ENCODE measurements at places on chromosomes 5 and 9.
A peak's percentile ranks its signal among the peaks of the same experiment; 100 is the strongest.

- DNase-seq: no peak
Measured at GRCh38 chr5:175685701-175686350, 28.0 kb downstream of the HRH2 start.

GRCh38 chr9:137671721-137672120 lies 52.9 kb downstream of the EHMT1 start:
- DNase-seq: no peak

DNA sequence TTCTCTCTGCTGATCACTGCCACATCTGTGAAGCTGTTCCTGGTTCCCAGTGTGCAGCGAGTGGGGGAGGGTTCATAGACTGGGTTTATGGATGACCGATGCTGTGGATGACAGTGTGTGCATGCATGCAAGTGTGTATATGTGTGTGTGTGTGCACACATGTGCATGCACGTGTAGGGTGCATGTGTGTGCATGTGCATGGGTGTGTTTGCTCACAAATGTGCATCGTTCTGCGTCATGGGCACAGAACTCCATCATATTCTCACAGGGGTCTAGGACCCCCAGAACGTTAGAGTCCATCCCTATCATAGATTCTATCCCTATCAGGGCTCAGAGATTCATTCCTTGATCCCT lies 134.0 kb downstream of the PHF2 start:
- no peak for DNase-seq

DNA sequence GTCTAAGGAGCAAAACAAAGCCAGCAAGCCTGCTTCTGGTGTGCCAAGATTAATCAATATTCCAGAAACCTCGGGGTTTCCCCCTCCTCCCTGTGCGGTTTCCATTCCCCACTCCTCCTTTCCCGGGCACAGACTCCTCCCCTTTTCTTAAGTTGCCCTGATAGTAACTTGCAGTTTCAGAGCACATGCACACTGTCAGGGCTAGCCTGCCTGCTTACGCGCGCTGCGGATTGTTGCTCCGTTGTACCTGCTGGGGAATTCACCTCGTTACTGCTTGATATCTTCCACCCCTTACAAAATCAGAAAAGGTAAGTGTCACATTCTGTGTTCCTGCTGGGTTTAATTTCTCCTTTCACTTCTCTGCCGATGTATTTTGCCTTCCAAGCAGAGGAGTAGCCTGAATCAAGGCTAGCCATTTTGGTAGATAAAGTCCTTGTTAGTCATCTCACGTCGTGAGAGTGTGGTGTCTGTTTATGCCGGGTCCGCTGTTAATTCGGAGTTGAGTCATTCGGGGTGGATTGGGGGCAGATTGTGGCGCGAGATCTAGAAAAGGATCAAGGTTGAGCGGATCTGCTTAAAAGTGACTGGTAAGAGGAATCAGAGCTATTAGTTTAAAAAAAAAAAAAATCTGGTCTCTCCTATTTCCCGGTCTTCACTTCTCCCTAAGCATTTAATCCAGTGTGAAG lies at the start of gene SLC1A3:
Gene SLC1A3, plus strand, starts transcription at position 179 of the 686 bp plus-strand sequence. CDS start 1,818 bp downstream, outside the sequence.
- peak; percentile 78 for DNase-seq

- DNase-seq: no peak
Measured at GRCh38 chr5:174990909-174991308, 266.5 kb downstream of the MSX2 start.

DNA sequence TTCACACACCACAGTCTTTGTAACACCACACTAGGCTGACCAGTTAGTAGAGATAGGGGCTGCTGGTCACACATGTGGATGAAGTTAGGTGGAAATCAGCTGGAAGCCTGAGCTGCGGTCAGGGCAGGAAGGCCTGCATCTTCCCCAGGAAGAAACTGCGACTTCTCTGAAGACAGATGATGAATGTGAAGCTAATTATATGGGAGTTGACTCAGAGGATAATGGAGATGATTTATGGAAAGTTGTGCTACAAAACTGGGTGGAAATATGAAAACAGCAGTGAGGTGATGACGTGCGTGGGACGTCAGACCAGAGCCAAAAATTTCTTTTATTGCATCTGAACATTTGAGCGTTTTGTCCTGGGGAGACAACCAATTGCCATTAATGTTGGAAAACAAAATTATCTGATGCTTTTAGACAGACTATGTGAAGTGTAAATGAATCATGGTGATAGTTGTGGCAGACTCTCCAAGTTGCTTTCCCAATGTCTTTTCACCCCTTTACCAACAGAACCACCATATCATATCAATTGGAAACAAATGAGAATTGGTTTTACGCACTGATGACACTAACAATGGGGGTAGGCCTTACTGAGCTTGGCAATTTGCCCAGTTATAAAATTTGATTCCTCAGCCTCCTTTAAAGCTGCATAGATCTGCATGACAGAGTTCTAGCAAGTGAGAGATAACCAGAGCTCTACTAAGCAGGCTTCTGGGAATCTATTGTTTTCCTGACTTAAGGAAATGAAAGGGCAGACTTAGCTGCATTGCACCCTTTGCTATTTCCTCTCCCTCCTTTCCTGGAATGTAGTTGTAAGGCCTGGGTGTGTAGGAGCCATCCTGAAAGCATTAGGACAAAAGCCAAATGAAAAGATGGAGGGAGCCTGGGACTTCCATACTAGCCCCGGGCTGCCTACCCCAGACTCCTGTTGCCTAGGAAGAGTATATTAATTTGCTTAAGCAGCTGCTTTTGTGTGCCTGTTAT lies 84.0 kb downstream of the RAB3C start:
- no peak for DNase-seq

DNA sequence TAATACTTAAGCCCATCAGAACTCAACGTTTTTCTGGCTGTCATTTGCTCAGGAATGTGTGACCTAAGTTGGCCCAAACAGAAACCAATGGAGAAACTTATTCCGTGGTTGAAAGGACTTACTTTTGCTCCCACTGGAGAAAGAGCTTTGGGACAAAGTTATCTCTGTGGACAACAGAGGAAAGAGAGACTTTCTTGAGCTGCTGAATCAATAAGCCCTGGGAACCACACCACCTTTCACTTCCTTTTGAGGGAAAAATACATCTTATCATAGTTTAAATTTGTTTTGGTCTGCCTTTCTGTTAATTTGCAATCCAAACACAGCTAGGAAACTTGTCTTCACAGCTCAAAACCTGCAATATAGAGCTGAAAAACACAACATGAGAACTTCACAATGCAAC lies 62.8 kb upstream of the VCAN start:
- DNase-seq: no peak

- DNase-seq: no peak
Measured at GRCh38 chr9:123863164-123863855, 66.6 kb downstream of the DENND1A start.

GRCh38 chr5:92514896-92515295 lies 1066.1 kb downstream of the NR2F1-AS1 start:
- no peak for DNase-seq

- no peak for DNase-seq
Measured at GRCh38 chr9:81313877-81314276, 375.5 kb downstream of the TLE1 start.

GRCh38 chr5:91095786-91096385 lies 287.2 kb downstream of the ARRDC3 start:
- no peak for DNase-seq

DNA sequence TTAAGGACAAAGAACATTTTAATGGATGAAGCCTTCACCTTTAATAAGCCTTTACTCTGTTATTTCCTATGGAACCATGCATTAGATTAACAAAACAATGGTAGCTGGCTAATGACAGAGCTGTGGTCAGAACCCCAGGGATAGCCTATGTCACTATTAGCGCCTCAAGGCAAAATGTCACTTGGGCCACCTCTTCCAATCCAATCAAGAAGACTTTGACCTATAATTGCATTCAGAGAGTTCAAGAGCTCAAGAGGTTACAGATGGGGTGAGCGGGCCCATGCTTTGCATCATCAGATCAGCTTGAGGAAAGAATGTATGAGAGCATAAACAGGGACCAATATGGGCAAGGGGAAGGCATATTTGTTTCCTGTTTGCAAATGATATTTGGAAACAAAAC lies 425.1 kb downstream of the ARHGEF28 start:
- no peak for DNase-seq

GRCh38 chr9:19485193-19485592 lies 76.4 kb downstream of the ACER2 start:
- no peak for DNase-seq

DNA sequence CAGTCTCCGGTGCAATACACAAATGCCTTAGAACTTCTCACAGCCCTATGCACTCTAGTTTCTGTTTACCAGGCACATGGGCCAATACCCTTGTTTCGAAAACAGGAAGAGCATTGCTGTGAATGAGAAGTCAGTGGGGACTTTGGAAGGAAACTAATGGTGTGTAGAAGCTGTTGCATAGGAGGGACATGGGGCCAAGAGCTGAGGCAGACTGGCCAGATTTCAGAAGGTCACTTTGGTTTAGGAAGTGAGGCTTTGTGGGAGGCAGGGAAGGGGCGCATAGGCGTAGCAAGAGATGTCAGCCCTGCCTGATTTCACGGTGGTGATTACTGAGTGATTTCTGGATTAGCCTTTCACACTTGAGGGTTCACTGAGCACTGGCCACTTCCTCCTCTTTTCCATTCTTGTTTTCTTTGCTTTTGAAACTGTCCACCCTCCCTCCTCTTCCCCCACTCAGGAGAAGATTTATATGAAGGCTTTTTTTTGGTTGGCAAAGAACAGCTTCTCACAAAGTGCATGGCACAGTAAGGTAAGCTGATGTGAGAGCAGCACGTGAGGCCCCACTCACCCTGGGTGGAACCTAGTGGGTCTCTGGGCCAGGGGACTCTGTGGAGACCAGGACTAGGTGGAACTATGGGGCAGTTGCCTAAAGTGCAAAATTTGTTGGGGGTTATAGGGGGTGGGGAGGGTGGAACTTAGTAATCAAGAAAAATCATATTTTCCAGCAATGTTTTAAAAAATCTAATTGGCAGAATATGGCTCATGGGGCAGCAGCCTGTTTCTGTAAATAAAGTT lies 6.1 kb upstream of the TMEM252 start:
- peak; percentile 21 for DNase-seq

GRCh38 chr9:127611603-127611898 lies 526 bp upstream of the STXBP1 start:
- DNase-seq: no peak

DNA sequence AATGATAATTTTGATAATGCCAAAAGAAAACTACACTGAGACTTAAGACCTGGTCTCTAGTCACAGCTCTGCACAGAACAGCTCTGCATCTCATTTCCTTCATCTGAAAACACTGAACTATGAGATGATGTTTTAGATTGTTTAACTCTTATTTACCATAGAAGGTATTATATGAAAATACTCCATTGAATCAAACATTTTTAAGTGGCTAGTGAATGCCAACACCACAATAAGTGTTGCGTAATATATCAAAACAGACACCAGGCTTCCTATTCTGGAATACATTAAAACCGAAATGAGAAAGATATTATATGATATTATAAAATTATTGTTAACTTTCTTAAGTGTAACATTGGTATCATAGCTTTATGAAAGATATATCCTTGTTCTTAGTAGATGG lies 14.6 kb downstream of the CETN3 start:
- DNase-seq: no peak

GRCh38 chr9:132192728-132193127 lies 30.9 kb downstream of the NTNG2 start:
- DNase-seq: peak; percentile 56

DNA sequence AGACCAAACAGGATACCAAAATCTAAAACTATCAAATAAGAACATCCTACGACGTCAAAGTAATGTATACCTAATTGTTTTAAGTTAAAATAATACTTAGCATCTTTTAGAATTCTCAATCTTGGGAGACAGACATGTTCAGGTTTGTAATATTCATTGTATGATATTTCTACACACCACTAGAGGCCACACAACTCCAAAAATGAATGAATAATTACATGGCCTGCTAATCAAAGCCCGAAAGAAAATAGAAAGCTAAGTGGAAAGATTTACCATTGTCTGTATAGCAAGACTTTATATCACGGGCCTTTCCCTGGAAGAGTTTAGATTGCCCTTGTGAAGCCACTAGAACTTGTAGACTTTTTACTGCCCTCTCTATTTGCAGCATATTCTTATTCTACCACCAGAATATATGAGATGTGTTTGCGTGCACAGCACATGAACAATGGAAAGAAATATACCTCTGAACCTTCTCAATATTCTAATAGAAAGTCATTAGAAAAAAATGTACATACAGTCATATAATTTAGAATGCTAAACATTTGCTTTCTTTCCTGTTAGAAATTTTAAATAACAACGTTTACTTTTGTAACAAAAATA lies 380.1 kb upstream of the NUDT12 start:
- no peak for DNase-seq

DNA sequence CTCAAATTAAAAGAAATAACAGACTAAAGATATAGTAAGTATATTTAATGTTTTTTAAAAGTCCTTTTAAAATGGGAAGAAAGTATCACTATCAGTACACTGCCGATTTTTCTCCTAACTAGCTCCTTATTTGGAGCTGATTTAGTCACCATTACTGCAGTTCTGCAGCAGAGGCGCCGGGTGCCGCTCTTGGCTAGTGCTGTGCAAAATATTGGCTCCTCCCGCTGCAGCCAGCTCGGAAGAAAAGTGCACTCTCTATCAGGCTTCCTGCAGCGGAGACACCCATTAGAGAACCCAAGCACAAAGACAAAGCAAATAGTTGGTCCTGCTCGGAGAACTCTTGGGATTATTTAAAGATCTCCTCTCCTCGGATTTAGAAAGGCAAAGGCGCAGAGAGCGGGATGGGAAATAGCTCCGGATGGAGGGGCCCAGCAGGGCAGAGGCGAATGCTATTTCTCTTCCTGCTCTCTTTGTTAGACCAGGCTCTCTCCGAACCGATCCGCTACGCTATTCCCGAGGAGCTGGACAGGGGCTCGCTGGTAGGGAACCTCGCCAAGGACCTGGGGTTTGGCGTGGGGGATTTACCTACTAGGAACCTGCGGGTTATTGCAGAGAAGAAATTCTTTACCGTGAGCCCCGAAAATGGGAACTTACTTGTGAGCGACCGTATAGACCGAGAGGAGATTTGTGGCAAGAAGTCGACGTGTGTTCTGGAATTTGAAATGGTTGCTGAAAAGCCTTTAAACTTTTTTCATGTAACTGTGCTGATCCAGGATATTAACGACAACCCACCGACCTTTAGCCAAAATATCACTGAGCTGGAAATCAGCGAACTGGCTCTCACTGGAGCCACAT lies at the start of gene PCDHGB3:
Gene PCDHGB3, plus strand, starts transcription at position 249 of the 855 bp plus-strand sequence. Its CDS starts 153 bp downstream, at position 402.
- DNase-seq: no peak

DNA sequence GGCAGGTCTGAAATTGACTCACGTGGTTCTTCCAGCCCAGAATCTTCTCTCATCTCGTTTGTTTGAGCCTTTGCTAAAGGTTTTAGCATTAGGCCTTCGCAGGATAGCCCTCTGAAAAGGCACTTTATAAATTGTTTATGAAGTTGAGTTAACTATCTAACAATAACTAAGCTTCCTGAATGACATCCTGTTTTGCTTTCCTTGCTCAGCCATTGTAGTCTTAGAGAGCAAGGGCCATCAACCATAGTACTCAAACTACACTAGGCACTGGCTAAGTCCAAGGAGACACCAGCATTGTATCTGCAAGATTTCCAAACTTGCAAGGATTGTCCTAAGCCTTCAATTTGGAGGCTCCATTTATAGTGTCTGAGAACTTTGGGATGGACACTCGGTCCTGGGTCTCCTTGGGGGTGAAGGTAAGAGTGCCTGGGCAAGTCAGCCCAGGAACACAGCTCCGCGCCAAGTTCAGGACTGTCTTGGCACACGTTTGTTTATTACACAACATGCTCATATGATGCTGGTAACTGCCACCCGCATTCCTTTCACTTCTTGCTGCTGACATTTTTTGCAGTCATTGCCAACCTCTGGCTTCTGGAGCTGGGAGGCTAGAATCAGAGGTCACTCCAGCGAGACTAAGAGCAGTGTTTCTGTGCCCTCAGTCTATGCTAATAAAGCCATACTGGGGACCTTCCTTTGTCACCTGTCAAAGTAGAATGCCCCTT lies 151.1 kb downstream of the ESM1 start:
- DNase-seq: no peak
